ENCODE measurements at places on chromosomes 7 and 10.

GRCh38 chr7:16061011-16061410 lies 360.3 kb downstream of the CRPPA start:
- DNase-seq, result no peak

- DNase-seq, result no peak
These were observed 57.9 kb downstream of the MRC1 start for GRCh38 chr10:17867056-17867455.

- DNase-seq, result no peak
These were observed 592.0 kb downstream of the TYW1 start for GRCh38 chr7:67588631-67589030.

DNA sequence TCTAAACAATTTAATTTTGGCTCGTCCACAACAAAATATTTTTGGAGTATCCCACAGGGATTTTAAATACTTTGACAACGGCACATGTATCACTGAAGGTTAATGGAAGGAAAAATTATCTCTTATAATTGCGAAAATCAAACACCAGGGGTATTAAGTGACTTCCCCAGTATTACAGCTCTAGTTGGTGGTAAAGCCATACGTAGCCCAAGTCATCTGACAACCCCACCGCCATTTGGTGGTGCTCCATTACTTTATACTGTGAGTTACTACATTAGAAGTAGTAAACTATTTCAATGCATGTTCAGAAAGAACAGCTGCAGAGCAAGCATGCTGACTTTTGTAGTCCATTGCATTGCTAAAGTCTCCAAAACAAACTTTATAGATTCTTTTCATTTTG lies 179.7 kb downstream of the HGF start:
- DNase-seq, result no peak

- no peak for DNase-seq
These were observed 22.4 kb downstream of the LHPP start for GRCh38 chr10:124484031-124484430.

- DNase-seq, result no peak
These were observed 573.0 kb upstream of the IGFBP3 start for GRCh38 chr7:46494028-46494427.

- no peak for DNase-seq
These were observed 90.2 kb downstream of the IPMK start for GRCh38 chr10:58177362-58177947.

DNA sequence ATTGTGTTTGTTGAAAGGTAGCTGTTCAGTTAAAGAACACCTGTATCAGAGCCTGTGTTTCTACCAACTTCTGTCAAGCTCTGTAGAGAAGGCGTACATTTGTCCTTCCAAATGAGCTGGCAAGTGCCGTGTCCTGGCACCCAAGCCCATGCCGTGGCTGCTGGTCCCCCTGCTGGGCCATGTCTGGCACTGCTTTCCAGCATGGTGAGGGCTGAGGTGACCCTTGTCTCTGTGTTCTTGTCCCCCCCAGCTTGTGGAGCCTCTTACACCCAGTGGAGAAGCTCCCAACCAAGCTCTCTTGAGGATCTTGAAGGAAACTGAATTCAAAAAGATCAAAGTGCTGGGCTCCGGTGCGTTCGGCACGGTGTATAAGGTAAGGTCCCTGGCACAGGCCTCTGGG lies 154.9 kb downstream of the EGFR start:
- DNase-seq, result no peak

DNA sequence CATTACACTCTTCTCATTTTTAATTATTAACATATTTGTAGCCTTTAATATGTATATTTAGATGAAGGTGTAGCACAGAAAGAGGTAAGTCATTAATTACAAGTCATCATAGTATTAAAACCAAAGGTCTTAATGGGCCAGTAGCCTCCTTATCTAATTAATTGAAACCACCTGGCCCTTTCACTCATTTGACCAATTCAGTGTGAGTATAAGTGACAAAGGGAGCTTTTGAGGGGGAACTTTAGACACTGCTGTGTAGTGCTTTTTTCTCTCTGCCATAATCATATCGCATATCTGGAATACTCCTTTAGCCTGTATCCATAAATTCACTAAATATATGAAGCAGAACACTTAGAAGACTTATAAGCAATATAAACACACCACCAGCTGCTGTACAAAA lies 562.9 kb upstream of the POT1 start:
- DNase-seq, result no peak

- no peak for DNase-seq
These were observed 797.6 kb upstream of the MBL2 start for GRCh38 chr10:53570221-53570620.

DNA sequence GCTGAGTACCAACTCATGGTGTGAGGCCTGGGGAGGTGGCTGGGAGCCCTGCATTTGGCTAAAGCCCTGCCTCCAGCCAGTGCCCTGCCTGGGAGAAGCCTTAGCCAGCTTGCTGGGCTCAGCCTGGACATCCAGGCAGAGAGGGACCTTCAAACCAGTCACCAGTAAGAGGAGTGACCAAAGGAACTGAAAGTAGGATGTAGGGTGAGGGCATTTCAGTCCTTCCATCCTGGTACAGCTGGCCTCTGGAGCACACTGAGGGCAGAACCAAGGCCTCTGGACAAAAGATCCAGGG lies 124.8 kb downstream of the ADCY1 start:
- no peak for DNase-seq

- no peak for DNase-seq
These were observed 12.9 kb downstream of the ARL3 start for GRCh38 chr10:102701272-102701671.

Measured in stimulated activated CD4-positive, alpha-beta T cell treated with anti-CD3 and anti-CD28 coated beads, Interleukin-2, amount 100 ng/mL, for 48 hours (primary cell).